ENCODE measurements at places on chromosomes 6 and 20. TPM values are rescaled to one million over a fixed set of nuclear protein-coding genes. Genes with fewer than 3 reads are reported as not detected.

SOBP gene
- total RNA-seq = 0.35 TPM

HEY2 gene
- not detected for total RNA-seq

SUPT3H gene
- total RNA-seq = 43.0 TPM

CGA gene
- total RNA-seq = not detected

OPN5 gene
- total RNA-seq = under 0.01 TPM

RRAGD gene
- total RNA-seq = 4.2 TPM

KIAA1755 gene
- not detected for total RNA-seq

GPR6 gene
- not detected for total RNA-seq

RSPH4A gene
- total RNA-seq = not detected

HTR1B gene
- 0.17 TPM for total RNA-seq

TREM2 gene
- total RNA-seq = not detected

EEF1A2 gene
- 4.5 TPM for total RNA-seq

SIRPA gene
- total RNA-seq = 56.9 TPM

PRICKLE4 gene
- 0.52 TPM for total RNA-seq

POPDC3 gene
- total RNA-seq = 2.1 TPM

DNMT3B gene
- total RNA-seq = 13.5 TPM

NUP153 gene
- 26.9 TPM for total RNA-seq

RIPPLY2 gene
- not detected for total RNA-seq

ADGRF1 gene
- 18.3 TPM for total RNA-seq

PSORS1C1 gene
- total RNA-seq = 5.1 TPM

RNF39 gene
- total RNA-seq = 0.05 TPM

LKAAEAR1 gene
- total RNA-seq = not detected

DDO gene
- total RNA-seq = 7.3 TPM

All from renal cortical epithelial cell (primary cell).